Stimulated activated CD4-positive, alpha-beta T cell treated with anti-CD3 and anti-CD28 coated beads, TNF-alpha, amount 100 ng/mL, for 4 hours (primary cell): ENCODE measurements at places on chromosomes 7 and 10.

DNA sequence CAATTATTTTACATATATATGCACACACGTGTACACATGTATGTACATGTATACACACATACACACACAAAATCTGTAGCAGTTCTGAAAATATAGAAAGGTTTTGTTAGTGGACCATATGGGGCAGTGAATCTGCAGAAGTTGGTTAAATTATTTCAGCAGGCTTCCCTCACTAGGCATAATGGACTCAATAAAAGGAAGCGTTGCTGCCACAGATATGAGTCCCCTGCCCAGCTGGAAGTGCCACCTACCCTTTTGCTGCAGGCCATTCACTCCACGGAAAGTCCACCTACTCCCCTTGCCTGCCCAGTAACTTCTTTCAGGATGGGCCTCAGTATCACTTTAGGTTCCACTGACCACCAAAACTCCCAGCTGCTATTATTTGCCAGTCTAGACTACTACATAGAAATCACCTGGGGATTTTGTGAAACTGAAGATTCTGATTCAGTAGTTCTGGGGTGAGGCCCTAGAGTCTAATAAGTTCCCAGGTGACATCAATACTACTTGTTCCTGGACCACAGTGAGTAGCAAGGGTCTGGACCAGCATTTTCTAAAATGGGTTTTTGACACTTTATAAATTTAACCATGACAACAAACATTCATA is 29.3 kb upstream of the CROT start:
- DNase-seq: no peak

DNA sequence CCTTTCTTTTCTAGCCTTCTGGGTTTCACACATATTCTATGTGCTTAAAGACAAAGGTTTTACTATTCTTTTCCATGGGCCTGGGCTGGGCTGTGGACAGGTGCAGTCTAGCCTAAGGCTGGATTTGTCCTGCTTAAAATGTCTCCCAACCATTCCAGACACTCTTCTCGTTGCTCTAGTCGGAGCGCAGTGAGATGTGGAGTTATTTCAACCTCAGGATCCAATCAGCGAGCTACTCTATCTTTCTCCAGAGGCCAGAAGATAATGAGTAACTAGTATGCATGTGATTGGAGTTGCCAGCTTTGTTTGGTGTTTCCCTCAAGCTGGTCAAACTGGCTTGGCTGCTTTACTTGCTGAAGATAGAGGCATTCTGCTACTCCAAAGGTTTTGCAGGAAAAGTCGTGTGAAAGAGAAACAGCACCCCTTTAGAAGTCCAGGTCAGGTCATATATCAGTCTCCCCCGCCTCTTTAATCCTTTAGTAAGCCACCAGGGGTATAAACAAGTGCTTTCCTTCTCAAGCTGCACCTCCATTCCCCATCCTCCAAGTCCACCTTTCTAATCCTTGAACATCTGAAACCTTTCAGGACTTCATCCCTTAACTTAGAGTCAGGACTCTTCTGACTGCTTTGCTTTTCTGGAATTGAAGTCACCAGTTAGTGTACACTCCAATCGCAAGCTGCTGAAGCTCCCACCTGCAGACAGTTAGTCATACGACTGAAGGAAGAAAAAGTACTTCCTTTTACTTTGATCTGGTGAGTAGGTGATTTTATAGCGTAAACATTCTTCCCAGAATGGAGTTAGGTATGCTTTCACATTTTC is 78.8 kb downstream of the DNMBP start:
- no peak for DNase-seq

- DNase-seq: no peak
Measured at GRCh38 chr10:14466257-14466656, 135.5 kb upstream of the FRMD4A start.

DNA sequence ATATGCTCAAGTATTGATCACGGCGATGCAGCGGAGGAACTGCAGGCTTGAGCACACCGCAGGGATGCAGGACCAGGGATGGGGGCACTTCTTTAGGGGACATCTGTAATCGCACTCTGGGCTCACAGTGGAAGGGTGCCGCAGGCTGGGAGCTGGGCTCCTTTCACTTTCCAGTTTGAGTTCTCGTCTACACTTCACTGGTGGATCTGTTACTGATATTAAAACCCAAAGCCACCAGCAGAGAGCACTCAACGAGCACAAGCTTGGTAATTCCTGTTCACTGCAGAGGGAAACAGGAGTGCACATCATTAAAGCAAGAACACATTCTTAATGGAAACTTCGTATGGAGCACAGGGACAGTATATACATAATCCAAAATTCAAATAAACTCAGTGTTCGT is 91.3 kb downstream of the PARD3 start:
- no peak for DNase-seq

DNA sequence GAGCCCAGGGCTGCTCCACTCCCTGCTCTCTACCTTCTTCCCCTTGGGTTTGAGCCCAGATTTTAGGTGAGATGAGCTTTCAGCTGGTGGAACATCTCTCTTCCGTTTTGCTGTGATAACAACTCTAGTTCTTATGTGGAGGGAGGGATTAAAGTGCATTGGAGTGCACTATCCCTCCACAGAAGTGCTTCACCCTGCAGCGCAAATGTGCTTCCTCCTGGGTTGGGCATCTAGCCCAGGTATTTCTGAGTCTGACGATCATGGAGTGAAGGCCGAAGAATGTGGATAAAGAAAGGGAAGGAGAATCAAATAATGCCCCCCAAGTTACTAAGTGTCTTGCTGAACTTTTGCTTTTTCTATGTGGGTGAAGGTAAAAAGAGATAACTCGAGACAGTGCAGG is 157.4 kb downstream of the CACNB2 start:
- no peak for DNase-seq

DNA sequence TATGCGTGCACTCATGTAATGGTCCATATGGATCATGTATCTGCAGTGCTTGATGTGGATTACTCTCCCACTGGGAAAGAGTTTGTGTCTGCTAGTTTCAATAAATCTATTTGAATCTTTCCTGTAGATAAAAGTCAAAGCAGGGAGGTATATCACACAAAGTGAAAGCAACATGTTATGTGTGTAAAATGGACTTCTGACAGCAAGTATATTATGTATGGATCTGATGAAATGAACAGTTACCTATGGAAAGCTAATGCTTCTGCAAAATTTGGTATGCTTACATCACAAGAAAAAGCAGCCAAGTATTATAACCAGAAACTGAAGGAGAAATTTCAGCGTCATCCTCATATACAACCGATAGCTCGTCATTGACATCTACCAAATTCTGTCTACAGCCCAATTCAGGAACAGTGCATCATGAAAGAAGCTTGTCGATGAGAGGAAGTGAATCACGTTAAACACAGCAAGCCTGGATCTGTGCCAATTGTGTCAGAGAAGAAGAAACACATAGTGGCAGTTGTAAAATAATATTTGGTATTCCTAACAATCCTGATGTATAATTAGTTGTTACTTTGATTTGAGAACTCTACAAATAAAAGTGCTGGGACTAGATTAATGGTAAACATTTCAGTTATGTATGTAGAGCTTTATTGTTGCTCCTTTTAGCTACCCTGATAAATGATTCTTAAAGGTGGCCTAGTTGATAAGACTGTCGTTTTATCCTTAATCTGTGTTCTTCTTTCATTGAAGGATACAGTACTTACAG is 14.2 kb upstream of the SYPL1 start:
- DNase-seq: peak; percentile 13

GRCh38 chr7:362402-363096 is 72.6 kb downstream of the FOXL3 start:
- DNase-seq: no peak

GRCh38 chr10:28945959-28946358 is 268.6 kb downstream of the BAMBI start:
- DNase-seq: no peak

GRCh38 chr10:69247313-69247710 is 27.2 kb downstream of the HKDC1 start:
- DNase-seq: no peak

GRCh38 chr7:134706468-134706867 is 59.8 kb downstream of the BPGM start:
- no peak for DNase-seq

DNA sequence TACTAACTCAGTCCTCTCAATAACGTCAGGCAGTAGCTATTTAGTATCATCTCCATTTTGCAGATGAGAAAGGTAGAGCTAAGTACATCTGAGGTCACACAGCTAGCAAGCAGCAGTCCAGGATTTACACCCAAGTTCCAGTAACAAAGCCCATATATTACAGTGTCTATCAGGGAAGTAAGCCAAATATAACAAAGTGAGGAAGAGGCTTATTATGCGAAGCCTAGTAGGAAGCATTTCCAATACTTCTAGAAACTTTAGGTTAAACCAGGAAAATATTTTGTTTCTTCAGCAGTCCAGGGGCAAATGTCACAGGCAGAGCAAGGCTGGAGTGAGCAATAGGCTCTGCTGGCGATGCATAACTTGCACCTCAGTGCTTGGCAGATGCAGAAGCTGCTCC is 53.9 kb downstream of the NOC3L start:
- DNase-seq: no peak

- DNase-seq: no peak
Measured at GRCh38 chr10:122172361-122173008, 98.6 kb upstream of the BTBD16 start.

DNA sequence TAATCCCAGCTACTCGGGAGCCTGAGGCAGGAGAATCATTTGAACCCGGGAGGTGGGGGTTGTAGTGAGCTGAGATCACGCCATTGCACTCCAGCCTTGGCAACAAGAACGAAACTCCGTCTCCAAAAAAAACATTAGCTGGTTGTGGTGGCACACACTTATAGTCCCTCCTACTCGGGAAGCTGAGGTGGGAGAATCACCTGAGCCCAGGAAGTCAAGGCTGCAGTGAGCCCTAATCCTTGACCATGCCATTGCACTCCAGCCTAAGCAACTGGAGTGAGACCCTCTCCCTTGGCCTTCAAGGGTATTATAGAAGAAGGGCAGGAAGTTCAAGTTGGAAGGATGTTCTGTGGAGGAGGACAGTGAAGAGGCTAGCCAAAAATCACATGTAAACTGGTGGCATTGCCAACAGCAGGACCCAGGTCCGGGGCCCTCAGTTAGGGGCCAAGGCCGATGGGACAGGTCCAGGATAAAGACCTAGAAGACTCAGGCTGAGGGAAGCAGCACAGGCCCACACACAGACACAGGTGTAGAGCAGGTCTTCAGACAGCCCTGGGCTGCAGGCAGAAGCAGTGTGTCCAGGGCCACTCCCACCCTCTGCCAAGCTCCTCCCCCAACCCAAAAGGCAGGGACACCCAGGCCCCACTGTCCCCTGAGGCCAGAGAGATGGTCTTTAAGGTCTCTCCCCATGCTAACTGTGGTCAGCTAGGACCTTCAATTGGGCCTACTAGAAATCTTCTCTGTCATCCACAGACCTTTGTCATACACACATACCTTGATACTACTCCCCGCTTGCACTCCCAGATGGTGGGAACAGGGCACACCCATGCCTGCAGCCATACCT is 8.4 kb upstream of the SAMD8 start:
- no peak for DNase-seq

GRCh38 chr10:87090779-87091178 is 3.9 kb downstream of the GLUD1 start:
- no peak for DNase-seq

GRCh38 chr10:34641913-34642558 is 173.1 kb downstream of the PARD3 start:
- no peak for DNase-seq

DNA sequence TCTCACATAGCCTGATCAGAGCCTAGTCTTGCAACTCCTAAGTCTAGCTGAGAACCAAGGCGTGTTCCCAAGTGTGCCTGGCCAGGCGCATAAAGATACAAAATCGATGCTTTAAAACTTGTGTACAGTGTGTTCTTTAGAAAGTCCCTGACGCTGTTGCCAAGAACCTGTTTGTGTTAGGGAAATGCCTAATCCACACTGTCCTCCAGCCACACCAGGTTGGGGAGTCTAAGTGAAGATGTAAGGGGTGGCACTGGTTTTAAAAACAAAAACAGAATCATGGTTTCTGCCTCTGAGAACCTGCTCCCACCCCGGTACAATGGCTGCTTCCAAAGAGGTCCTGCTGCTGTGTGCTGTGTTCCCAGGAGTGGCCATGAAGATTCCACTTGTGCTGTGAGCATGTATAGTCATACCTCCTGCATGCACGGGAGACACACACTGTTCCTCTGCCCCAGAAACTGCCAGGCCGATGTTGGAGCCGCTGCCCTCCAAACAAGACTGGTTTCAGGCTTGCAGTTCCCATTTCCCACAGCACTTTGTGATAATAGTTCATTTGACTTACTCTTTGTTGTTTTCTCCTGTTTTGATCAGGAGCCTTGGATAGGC is 88.5 kb downstream of the CCNY start:
- no peak for DNase-seq

- DNase-seq: no peak
Measured at GRCh38 chr10:67725567-67725966, 29.6 kb upstream of the CTNNA3 start.

GRCh38 chr7:50477640-50478039 is 27.5 kb upstream of the FIGNL1 start:
- DNase-seq: no peak

- DNase-seq: no peak
Measured at GRCh38 chr7:151837285-151838042, 39.5 kb downstream of the PRKAG2 start.

DNA sequence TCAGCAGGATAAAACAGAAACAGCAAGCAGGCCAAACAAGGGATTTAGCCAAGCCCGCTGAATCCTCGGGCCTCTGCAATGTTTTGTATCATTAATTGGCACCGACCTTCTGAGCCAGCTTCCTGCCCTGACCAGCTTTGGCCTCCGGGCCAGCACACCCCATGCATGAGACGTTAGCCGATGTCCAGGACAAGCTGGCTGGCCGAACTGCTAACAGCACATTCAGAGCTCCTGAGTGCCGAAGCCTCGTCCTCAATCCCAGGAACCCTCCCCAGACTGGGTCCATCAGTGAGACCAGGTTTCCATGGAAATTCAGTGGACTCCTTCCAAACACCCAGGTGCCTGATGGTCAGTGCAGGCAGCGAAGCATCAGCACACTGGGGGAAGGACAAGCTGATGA is 134.3 kb upstream of the PFKP start:
- DNase-seq: no peak

DNA sequence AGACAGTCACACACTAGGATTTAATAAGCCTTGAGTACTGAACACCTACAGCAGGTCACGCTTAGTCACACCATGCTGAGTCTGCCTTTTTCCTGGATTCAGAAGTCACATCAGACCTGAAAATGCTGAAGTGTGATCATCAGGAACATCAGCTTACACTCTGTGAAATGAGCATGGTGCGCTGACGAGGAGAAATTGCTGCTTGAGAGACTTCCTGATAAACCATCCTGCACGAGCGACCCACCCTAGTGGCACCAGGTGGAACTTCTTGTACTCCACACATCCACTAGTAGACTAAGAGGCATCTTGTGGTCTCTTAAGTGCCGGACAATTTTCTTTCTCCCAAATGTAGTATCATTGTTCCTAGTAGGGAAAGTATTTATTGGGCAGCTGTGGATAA is 51.8 kb upstream of the MRLN start:
- no peak for DNase-seq

GRCh38 chr10:6721964-6722615 is 142.0 kb upstream of the PRKCQ start:
- DNase-seq: no peak

DNA sequence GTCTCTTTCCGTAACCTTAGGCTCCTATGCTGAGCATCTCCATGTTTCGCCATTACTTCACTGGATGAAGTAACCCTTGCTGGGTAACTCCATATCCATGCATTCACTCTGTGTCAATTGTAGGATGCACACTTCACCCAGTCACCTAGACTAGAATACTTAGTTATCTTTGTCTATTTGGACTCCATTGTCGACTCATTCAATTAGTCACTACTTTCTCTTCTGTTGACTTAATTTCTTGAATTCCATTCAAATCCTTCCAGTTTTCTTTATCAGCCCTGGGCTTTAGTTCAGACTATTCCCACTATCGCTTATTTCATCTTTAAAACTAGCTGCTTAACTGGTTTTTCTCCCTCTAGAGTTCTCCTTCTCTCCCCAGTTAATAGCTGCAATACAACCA is 111.3 kb upstream of the TNS3 start:
- DNase-seq: no peak
